AML-193 (cell line): ENCODE measurements at places on chromosomes 11 and 22.

- no peak for DNase-seq
These were observed 5.4 kb upstream of the OR52L1 start for GRCh38 chr11:5992150-5992549.

- no peak for DNase-seq
These were observed 10.9 kb downstream of the BMAL1 start for GRCh38 chr11:13288375-13289029.

GRCh38 chr11:2293531-2293971, 8.2 kb downstream of the C11orf21 start:
- no peak for DNase-seq

DNA sequence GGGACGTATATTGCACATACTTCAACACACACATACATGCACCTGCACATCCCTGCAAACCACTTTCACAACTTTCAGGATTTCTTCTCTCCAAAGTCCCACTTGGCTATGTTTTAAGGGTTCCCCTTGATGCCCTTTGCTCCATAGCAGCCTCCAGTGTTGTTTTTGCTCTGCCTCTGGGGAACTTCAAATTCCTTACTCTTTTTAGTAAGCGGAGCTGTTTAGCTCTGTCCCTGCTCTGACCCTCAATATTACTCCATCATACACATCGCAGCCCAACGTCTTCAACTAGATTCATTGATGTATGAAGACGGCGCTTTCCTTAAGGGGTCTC, 18.3 kb downstream of the PRR5L start:
- no peak for DNase-seq

GRCh38 chr11:14742849-14743559, 99.4 kb downstream of the PDE3B start:
- DNase-seq, result no peak

DNA sequence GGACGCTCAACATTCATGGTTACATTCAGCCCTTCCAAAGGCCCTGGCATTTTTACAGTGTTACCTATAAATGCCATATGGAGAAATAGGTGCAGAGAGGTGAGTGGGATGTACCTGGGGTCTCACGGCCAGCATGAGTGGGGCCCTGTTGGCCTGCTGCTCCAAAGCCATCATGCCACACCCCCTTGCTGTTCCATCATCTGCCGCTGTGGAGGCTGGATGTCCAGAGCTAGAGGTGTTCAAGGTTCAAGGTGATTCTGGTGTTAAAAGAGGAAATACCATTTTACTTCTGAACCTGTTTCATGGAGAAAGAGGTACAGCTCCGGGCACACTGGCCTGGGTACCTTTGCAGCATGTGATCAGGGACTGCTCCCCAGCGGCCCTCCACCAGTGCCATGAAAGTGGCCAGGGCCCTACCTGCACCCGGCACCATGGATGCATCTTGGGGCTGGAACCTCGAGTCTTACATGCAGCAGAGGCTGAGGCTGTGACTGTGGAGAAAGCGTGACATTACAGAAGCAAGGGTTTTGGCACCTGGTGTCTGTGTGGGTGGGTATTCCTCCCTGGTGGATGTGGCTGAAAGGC, 68.6 kb downstream of the PARVB start:
- DNase-seq, result no peak

- no peak for DNase-seq
These were observed 400.5 kb downstream of the NELL1 start for GRCh38 chr11:21069909-21070308.

DNA sequence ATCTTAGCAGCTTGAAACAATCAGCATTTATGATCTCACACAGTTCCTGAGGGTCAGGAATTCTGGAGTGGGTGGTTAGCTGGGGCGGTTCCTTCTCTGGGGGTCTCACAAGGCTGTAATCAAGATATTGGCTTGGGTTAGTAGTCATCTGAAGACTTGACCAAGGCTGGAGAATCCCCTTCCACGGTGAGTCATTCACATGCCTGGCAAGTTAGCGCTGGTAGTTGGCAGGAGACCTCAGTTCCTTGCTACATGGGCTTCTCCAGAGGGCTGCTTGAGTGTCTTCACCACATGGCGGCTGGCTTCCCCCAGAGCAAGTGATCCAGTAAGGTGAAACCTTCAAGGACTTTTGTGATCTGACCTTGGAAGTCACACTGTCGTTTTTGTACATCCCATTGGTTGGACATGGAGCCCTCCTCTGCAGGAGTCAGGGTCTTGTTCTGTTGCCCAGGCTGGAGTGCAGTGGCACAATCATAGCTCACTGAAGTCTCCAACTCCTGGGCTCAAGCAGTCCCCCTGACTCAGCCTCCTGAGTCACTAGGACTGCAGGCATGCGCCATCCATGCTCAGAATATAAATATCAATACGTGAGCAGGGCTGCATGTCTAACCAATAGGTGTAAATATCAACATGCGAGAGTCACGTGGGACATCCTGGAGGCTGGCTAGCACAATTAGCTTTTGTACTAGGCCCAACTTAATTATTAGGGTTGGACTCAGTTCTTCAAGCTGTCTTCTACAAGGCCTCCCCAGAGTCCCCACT, 7.2 kb upstream of the NIPSNAP1 start:
- no peak for DNase-seq

GRCh38 chr11:132408877-132409276, 1038.5 kb downstream of the NTM start:
- DNase-seq, result no peak

- DNase-seq, result no peak
These were observed 282.4 kb downstream of the C11orf87 start for GRCh38 chr11:109704432-109704831.

- DNase-seq, result no peak
These were observed 4.4 kb upstream of the KRTAP5-9 start for GRCh38 chr11:71543866-71544265.

- DNase-seq, result no peak
These were observed 39.7 kb downstream of the IGLL5 start for GRCh38 chr22:22927196-22927887.

DNA sequence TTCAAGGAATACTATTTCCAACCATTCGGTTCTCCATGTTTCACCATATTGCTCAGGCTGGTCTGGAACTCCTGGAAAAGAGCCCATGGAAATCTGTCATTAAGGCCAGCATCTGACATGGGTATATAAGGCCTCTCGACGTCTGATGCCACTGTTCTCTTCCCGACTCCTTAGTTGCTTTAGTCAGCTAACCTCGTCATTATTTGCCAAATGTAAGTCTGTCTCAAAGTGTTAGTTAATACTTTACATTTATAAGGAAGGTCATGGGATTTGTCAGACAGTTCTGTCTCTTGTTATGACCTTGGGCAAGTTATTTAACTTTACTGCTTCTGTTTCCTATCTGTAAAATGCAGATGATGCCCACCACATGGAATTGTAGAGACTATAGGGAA, 1.6 kb downstream of the MRPL48 start:
- no peak for DNase-seq
